ENCODE measurements at places on chromosomes 11 and 22.
A peak's percentile ranks its signal among the peaks of the same experiment; 100 is the strongest.

DNA sequence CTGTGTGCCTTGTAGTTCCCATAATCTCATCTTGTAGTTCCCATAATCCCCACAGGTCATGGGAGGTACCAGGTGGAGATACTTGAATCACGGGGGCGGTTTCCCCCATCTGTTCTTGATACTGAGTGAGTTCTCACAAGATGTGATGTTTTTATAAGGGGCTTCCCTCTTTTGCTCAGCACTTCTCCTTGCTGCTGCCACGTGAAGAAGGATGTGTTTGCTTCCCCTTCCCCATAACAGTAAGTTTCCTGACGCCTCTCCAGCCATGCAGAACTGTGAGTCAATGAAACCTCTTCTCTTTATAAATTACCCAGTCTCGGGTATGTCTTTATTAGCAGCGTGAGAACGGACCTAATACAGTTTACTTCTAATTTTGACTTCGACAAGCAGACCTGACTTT lies 14.0 kb upstream of the SMIM38 start:
- DNase-seq = no peak

DNA sequence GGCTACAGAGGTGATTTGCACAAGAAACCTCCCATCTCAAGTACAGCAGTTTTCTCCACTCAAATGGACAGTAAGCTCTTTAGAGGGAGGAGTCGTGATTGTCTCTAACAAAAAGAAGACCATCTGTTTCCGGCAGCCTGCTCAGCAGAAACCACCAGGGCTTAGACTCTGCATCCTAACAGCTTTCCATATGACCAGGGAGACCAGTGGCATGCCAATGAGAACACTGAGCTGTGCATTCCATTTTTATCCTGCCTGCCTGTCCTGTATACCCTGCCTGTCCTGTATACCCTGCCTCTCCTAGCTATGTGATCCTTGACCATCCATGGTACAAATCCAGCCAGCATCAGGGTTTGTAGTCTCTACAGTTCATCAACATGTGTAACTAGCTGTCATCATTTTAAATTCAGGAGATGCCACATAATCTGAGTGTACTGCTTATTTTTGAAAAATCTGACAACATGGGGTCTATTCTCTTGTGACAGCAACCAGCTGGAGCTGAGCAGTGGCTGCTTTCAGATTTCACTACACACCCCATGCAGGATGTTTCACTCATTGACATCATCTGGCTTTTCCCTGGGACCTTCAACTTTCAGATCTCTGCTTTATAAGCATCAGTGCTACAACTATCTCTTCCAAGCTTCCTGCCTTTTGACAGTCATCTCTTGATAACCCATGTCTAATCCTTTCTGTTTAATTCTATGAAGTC lies 50.5 kb upstream of the POU2AF2 start:
- DNase-seq = no peak

GRCh38 chr11:12449961-12450715 lies 72.8 kb downstream of the PARVA start:
- no peak for DNase-seq

DNA sequence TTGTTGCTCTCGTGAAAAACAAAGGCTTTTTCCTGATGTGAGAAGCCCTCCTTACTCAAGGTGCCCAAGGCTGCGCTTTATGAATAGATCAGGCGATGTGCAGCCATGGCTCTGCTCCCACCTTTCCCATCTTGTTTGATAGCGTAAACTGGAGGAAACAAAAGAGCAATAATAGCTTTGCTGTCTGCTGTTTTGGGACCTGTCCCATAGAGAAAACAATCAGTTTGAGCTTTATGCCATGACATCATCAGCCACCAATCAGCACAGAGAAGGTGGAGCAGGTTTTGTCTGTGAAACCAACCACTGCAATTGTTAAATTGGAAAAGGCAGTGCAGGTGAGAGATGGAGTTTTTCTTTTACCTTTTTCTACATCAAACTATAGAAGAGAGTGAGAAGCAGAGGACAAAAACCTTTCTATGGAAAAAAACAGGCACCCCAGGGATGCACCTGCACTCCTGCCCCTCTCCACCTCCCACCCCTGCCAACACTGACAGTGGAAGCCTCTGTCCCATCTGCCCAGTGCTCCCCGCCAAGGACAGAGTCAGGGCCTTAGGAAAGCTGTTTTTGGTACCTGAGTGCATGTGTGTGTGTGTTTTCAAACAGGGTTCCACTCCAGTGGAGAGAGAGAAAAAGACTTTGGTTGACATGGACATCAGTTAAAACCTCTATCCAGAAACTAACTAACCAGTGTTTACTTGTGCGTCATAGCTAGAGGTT lies 80.7 kb downstream of the MICAL3 start:
- DNase-seq = no peak

GRCh38 chr22:37169406-37169805 lies 18.6 kb downstream of the C1QTNF6 start:
- no peak for DNase-seq

DNA sequence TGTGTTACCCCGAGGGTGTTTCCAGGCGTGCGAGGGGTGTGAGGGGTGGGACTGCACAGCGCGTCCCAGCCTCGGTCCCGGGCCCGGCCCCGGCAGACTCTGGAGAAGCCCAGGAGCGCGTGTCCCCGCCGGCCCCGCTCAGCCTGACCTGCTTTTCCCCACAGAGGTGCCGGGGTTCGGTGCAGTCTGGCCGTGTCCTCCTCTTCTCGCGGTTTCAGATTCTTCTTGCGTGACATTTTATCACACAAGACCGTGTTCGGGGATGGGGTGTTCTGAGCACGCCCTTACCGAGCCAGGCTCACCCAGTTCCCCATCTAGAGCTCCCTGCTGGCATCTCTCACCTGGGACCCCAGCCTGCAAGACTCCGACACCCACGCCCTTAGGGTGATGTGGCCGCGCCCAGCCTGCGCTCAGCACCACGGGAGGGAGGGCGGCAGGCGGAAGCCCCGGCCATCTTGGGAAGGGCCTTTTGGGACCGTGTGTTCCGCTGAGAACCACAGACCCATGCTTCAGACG lies 775.6 kb downstream of the BRD1 start:
- peak; percentile 16 for DNase-seq
